ENCODE measurements at places on chromosomes 11 and 22.

DNA sequence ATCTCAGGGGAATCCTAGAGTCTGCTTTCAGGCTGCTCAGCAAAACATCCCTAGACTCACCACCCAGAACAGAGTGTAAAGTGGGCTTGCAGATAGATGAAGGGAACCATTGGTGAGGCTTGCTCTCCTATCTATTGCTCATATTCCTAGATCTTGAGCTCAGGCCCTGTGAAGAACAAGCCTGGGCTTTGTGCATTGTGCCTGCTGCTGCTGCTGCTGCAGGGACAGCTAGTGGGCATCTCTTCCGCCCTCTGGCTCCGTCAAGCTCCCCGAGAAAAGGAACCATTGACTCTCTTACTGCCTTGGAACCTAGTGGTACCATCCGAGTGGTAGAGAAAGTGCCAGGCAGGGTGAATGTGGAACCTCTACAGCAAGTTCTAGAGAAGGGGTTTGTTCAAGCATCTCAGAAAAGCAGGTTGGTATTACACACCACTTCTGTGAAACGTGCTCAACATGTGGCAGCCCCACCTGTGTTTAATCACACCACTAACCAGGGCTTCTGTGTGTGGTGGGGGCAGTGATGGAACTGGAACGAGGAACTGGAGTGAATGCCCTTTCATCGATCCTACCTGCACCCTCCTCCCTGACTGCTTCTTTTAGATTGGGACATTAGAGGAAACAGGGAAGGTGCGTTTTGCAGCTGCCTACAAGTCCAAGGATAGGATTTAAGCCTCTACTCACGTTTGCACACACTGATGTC lies 4.4 kb downstream of the BACE1-AS start:
- DNase-seq, result no peak

- DNase-seq, result no peak
Observed at GRCh38 chr22:19989725-19990067, 26.9 kb downstream of the ARVCF start.

- no peak for DNase-seq
Observed at GRCh38 chr22:42996646-42997365, 18.1 kb downstream of the PACSIN2 start.

DNA sequence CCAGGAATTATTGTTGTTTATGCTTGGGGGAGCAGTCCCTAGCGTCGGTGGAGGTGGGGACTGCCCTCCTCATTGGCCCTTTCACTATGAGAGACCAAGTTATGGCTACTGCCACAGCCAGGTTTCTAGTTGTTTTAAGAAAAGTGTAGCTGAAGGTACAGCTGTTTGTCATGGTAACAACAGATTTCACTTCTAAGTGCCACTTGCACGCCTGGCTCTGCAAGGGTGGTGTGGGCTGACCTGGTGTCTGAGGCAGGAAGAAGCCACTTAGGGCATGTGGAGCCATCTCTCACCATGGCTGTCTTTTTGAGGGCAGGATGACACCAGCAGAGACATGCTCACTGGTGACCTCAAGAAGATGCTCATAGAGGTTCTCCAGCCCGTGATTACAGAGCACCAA lies 46.3 kb upstream of the MPEG1 start:
- DNase-seq, result no peak

- no peak for DNase-seq
Observed at GRCh38 chr11:88521799-88522201, 184.3 kb upstream of the CTSC start.

DNA sequence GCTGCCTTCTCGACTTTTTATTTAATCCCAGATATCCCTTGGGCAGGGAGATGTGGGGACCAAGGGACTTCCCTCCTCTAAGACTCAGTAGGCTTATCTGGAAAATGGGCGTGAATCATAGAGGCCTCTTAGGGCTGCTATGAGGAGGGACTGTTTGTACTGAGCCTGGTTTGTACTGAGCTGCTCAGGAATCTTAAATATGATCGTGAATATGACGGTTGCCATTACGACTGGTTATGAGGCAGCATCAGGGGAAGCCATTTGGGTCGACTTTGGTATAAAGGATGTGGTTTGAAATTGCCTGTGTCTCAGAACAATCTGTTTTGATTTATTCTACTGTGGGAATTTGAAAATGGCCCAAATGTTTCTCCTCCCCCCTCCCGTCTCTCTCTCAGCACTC lies 20.6 kb downstream of the TSPAN18 start:
- DNase-seq, result no peak

DNA sequence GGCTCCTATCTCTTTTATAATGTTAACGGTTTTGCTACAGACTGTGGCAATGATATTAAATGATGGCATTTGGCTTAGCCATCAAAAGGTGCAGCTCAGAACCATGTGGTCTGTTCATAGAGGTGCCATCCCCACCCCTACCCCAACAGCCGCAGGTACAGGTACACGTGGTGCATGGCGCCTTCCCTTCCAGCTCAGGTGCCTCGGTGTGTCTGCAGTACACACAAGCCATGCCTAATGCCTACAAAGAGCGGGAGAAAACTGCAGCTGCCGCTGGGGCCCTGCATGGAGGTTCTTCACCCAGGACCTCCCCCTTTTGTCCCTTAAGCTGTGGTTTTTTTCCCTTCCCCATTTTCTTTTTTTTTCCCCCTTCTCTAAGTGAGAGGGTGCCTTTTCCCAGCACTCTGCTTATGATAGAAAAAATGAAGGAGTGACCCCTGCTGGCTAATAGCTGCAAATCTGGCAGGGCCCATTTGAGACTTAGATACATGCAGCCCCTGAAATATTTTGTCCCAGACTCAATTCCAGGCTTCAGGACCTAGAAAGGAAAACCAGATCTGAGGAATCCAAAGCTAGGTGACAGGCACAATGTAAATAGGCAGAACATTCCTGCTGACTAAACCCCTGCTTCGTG lies 6.5 kb downstream of the OR52M1 start:
- DNase-seq, result no peak

GRCh38 chr22:31398231-31398630 lies 1.2 kb upstream of the DRG1 start:
- no peak for DNase-seq

- DNase-seq, result no peak
Observed at GRCh38 chr11:2205214-2205720, 33.7 kb upstream of the TH start.

GRCh38 chr22:38205261-38206128 lies 3.7 kb downstream of the MAFF start:
- DNase-seq, result no peak

Measured in left lobe of liver (tissue), 2 donors.